AG04449 (cell line): ENCODE measurements at places on chromosomes 3 and 15.
A peak's percentile ranks its signal among the peaks of the same experiment; 100 is the strongest.

- no peak for DNase-seq
These were observed 57.8 kb downstream of the CDC25A start for GRCh38 chr3:48130321-48130904.

DNA sequence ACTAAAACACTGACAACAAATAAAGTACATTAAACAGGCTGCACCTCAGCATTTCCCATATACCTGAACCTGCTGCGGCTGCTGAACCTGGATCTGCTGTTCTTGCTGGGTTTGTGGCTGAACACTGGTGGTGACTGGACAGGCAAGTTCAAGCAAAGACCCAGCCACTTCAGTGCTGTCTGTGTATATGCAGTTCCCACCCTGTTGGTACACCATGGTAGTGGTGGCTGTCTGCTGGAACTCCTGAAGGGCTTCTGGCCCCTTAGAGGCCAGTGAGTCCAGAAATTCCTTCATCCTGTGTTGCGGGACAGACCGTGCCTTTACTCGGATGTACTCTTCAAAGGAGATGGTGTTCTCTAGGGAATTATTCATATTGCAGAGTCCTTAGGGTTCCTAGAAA lies 17.2 kb downstream of the QRICH1 start:
- no peak for DNase-seq

DNA sequence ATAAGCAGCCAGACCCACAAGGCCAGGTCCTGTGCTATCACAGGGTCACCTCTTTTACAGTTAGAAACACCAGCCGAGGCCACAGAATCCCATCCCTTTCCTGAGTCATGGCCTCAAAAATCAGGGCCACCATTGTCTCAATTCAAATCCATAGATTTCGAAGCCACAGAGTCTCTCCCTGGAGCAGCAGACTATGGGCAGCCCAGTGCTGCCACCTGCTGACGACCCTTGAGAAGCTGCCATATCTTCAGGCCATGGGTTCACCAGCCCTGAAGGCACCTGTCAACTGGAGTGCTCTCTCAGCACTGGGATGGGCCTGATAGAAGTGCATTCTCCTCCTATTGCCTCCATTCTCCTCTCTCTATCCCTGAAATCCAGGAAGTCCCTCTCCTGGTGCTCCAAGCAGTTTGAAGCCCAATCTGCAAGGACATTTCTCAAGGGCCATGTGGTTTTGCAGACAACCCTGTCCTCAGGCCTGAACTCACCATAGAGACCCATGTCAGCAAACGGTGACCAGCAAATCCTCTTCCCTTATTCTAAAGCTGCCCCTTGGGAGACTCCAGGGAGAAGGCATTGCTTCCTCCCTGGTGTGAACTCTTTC lies 39.6 kb downstream of the TGM4 start:
- no peak for DNase-seq

GRCh38 chr3:179336345-179336929 lies 11.1 kb upstream of the MFN1 start:
- no peak for DNase-seq

DNA sequence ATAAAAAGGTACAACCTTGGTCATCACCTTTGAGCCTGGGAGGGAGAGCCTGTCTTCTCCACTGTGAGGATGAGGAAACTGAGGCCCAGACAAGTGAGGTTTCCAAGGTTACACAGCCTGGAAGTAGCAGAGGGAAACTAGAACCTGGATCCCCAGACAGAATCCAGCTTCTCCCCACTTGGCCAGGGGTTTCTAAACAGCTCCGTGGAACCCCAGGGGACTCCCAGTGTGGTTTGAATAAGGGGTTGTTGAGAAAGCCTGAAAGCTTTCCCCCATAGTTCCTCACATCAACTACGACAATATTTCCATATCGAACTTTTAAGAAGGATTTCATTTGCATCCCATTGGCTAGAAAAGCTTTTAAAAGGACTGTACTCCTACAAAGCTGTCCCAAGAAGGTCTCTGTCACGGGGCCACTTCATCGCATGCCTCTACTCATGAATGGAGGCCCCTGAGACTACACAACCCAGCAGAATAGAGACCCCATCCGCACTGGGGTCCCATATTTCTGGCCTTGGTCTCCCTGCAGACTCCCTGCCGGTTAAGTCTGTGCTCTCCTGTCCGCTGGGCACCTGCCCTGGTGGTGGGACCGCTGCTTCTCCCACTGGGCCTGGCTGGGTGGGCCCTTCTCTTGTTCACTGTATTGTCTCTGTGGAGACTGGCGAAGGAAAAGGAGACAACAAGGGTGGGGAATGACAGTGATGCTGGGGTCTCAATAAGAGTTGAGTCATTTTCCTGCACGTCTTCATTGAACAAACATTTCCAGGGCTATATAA lies 178.5 kb downstream of the SMAD6 start:
- DNase-seq = no peak

- no peak for DNase-seq
These were observed 98.9 kb downstream of the HMG20A start for GRCh38 chr15:77519540-77519939.

DNA sequence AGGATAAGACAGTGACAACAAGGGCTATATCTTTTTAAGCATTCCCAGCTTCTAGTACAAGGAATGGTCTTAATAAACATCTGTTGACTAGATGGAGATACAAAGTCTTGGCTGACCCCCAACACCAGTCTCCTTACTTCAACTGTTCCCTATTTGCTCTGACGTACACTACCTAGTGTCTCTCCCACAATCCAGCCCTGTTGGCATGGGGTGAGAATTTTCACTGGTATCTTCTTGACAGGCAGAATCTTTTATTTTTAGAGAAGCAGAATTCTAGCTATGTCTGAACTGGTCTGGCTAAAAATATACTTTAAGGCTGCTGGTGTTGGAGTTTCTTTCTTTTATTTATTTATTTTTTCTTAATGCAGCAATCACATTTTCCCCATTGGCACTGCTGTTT lies 82.0 kb downstream of the ETFA start:
- no peak for DNase-seq

DNA sequence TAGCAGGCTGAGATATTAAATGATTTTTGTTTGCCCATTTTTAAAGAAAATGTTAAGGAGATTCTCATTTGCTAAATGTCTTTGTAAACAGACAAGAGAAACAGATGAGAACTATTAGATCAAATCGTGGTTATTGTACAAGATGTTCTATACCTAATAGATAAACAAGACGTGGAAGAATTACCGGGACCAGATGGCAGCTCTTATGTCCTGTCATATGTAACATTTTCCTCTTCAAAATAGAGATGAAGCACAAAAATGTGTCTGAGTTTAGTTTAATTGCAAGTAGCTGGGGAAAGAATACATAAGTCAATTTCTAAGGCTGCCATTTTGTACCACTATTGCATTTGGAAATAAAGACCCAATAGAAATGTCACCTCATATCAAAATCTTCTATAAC lies 553.7 kb downstream of the TUSC7 start:
- DNase-seq = no peak

DNA sequence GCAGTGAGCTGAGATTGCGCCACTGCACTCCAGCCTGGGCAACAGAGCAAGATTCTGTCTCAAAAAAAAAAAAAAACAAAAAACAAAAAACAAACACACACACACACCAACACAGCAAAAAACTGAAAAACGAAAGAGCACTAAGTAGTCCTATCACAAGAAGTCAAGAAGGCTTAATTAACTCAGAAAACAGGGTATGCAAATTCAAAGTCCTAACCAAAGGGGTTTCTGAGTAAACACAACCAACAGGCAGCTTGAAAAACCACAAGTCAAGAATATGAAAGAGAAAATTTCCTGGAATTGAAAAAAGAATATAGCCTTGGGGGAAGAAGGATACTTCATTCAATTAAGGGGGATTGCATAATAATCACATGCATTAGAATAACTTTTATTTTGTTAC lies 37.7 kb upstream of the PARP14 start:
- no peak for DNase-seq

GRCh38 chr15:45441686-45442085 lies 63.3 kb upstream of the GATM start:
- DNase-seq = no peak

DNA sequence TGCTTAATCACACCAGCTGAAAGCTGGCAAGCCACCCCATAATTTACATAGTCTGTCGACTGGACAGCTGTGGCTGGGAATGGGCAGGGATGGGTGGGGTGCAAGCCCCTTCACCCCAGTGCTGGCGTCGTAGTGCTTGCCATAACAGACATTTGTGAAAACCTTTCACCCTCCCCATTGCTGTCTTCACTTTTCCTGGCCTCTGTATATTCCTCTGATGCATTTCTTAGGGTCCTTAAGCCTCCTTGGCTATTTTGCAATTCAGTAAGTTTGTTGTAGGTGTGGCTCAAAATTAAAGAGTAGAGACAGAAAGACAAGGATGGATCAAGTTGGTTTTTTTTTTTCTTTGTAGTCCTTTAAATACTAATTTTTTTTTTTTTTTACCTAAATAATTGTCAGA lies 383.3 kb upstream of the MCTP2 start:
- DNase-seq = no peak

GRCh38 chr15:78208341-78208844 lies 26.0 kb downstream of the ACSBG1 start:
- no peak for DNase-seq

GRCh38 chr15:68423359-68424296 lies 8.3 kb downstream of the ITGA11 start:
- no peak for DNase-seq

- no peak for DNase-seq
These were observed 59.9 kb upstream of the LRTM1 start for GRCh38 chr3:54987719-54988118.

- DNase-seq = peak; percentile 96
These were observed 35.3 kb upstream of the SEMA4B start for GRCh38 chr15:90165659-90166489.

- no peak for DNase-seq
These were observed 172.7 kb upstream of the PRICKLE2 start for GRCh38 chr3:64398006-64398405.

DNA sequence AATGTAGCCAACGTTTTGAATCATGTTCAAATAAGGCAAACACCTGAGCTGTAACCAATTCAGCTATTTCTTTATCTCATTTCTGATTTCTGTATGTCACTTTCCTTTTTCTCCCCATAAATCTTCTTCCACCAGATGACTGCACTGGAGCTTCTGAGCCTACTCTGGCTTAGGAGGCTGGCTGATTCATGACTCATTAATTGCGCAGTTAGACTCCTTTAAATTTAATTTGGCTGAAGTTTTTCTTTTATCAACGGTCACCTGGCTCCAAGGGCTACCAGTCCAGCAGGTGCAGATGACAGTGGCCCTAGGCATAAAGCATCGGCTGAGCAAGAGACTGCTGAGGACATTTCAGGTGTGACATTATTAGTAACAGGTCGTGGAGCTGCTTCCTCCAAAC lies 39.6 kb upstream of the ITGA11 start:
- no peak for DNase-seq

GRCh38 chr15:82103468-82103867 lies 57.6 kb upstream of the MEX3B start:
- no peak for DNase-seq

DNA sequence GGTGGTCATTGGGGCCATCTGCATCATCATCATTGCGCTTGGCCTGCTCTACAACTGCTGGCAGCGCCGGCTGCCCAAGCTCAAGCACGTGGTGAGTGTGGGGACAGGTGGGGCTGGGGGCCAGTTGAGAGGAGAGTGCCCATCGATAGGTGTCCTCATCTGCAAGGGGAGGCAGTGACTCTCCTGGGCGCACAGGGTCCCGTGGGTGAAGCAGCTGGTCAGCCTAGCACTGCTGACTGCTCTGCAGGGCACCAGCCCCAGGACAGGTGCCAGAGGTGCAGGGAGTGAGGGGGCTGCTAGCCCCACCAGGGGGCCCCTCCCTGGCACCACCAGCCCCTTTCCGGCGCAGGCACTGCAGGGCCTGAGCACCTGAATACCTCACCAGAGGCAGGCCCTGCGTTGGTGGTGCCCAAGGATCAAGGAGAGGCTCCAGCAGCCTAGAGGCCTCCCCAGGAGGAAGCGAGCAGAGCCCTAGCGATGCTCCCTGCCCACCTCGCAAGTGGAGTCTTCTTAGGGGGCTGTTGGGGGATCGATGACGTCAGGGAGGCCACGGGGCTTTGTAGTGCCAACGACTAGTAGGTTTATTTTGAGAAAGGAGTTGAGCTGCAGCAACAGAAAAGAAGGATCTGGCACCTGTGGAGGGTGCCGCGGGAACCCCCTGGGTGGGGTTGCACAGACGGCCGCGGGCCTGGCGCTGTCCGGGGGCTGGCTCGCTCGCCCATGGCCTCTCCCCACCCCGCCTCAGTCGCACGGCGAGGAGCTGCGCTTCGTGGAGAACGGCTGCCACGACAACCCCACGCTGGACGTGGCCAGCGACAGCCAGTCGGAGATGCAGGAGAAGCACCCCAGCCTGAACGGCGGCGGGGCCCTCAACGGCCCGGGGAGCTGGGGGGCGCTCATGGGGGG lies 976 bp upstream of the ABTB1 start:
- DNase-seq = no peak

DNA sequence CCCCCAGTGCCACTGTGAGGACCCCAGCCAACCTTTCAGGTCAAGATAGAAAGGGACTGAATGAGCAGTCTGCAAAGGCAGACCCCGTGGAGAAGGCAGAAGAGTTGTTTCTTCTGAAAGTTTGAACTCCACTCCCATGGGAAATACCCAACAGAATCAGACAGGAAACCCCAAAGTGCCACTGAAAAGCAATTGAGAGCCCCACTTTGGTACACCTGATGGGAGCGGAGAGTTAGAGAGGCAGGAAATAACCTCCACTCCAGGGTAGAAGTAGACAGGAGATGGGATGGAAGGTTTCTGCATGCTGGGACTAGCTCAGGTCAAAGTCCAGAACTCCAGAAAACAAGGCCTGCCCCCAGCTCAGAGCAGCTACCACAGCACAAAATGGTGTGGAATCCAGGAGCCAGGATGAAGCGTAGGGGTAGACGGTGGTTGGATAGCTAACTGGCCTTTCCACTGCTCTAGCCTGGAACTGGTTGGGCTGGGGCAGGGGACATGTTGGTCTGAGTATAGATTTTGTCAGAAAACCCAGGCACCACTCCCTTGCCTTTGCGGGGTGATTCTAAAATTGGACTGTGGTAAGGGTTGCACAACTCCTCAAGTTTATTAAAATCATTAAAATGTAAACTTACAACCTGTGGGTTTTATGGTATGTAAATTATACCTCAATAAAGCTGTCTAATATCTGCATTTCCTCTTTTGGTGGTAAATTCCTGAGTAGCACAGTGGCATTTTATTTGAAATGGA lies 1.9 kb upstream of the RAB43 start:
- DNase-seq = peak; percentile 14

DNA sequence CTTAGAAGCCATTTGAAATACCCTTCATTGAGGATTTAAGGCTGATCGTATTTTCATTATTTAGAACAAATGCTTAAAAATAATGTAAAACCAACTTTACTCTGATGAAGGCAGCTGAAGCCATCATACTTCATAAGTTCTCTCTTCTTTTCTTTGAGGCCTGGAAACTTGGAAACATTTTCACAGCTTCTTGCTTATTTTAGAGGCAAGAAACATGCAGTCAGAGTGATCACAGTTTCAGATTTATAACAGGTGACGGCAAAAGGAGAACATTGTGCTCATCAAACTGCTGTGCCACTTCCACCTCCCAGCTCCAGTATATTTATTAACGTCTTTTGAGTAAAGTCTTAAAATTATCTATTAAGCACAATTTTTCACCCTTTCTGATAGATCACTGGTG lies 376.1 kb downstream of the PTPRG start:
- DNase-seq = no peak

- DNase-seq = no peak
These were observed 399.7 kb upstream of the NR2F2 start for GRCh38 chr15:95930659-95931375.
